ENCODE measurements at places on chromosomes 4 and X. TPM values are rescaled to one million over a fixed set of nuclear protein-coding genes. Genes with fewer than 3 reads are reported as not detected.
A peak's percentile ranks its signal among the peaks of the same experiment; 100 is the strongest.

GRCh38 chr4:52996261-52997131 lies 134.4 kb downstream of the RASL11B start:
- peak; percentile 80 for DNase-seq

- no peak for DNase-seq
Observed at GRCh38 chr4:122701061-122701460, 31.4 kb upstream of the BBS12 start.

GRCh38 chr4:57119054-57119651 lies 9.0 kb upstream of the IGFBP7 start:
- no peak for DNase-seq

DNA sequence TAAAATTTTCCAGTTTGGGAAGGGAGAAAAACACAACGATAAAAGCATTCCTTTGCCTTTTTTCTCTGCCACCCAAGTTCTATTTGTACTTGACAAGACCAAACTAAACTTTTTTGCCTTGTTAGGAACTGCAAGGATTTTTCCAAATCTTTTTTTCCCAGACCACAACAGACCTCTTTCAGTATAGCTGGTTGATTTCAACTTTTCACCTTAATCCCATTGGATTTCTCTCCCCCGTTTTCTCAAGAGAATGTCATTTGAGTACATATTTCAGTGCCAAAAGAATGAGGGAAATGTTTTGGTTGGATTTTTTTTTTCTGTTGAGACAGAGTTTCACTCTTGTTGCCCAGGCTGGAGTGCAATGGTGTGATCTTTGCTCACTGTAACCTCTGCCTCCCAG lies 18.5 kb upstream of the SGMS2 start:
- no peak for DNase-seq

TRIML2 gene
- total RNA-seq = not detected

XK gene
- 4.2 TPM for total RNA-seq

Data from urinary bladder (tissue), 4 donors.